ENCODE measurements at places on chromosomes 2 and 18. TPM values are rescaled to one million over a fixed set of nuclear protein-coding genes. Genes with fewer than 3 reads are reported as not detected.

GRCh38 chr2:105437708-105438103 is 38.9 kb upstream of the FHL2 start:
- H3K4me1 ChIP-seq: peaks cover 13% of the 10 kb centered on the region
- H3K27me3 ChIP-seq: no peaks in the 10 kb centered on the region
- peak; percentile 65 for DNase-seq
- no peaks in the 10 kb centered on the region for H3K36me3 ChIP-seq

- H3K27me3 ChIP-seq: no peaks in the 10 kb centered on the region
- peak; percentile 8 for DNase-seq
- H3K36me3 ChIP-seq: no peaks in the 10 kb centered on the region
- no peak overlapping the region for H3K4me3 ChIP-seq
Measured at GRCh38 chr2:60091266-60091665, 462.2 kb downstream of the BCL11A start.

MPPE1 gene
- total RNA-seq: 22.6 TPM

DNA sequence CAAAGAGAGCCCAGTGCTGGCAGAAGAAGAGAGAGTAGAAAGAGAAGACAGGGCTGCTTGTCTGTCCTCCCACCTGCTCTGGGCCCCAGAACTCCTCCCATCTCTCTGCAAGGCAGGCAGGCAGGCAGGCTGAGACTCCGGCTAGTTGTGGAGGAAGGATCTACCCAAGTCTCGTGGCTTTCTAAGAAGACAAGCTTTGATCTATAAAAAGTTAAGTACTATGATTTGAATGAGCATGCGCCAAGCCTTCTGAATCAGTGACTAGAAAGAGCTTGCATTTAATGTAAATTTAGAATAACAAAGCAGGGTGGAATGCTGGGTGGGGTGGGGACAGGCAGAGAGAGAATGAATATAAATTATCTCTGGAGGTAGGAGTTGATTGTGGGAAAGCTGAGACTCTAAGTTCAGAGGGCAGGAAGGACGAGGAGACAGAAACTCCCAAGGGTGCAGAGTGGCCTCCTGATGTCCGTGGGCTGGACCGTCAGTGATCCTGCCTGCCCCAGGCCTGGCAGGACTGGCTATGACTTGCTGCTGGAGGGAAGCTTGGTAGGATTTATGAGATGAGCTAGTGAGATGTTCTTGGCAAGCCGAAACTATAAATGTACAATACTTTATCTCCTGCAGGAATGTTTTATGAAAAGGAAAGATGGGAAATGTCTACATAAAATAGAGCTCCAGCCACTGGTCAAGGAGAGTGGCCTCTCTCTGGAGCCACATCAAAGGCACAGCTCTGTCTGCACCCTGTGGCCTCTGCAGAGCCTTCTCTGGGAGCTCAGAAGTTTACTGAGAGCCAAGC is 447.5 kb downstream of the TNS1 start:
- H3K36me3 ChIP-seq: no peaks in the 10 kb centered on the region
- H3K4me1 ChIP-seq: peaks cover 25% of the 10 kb centered on the region
- H3K27ac ChIP-seq: peak overlapping the region; percentile 26
- H3K27me3 ChIP-seq: no peaks in the 10 kb centered on the region
- peak; percentile 55 for DNase-seq

DNA sequence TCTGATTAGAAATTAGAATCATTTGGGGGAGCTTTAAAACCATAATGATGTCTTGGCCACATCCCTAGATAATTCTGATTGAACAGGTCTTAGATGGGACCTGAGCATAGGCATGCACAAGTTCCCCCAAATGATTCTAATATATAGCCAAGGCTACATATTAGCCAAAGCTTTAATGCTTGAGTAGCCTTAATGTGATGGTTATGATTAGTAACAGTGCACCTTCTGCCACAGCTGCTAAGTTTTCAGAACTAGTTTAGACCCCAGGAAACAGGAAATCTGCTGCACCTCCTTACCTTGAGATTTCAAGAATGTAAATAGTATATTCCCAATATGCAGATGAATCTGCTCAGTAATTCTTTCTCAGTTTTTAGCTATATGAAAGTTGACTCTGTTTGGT is 119.8 kb downstream of the PTPN4 start:
- no peaks in the 10 kb centered on the region for H3K4me1 ChIP-seq
- no peak overlapping the region for H3K27ac ChIP-seq
- no peaks in the 10 kb centered on the region for H3K27me3 ChIP-seq
- H3K36me3 ChIP-seq: no peaks in the 10 kb centered on the region
- no peak for DNase-seq

CYP27A1 gene
- 18.4 TPM for total RNA-seq

DNA sequence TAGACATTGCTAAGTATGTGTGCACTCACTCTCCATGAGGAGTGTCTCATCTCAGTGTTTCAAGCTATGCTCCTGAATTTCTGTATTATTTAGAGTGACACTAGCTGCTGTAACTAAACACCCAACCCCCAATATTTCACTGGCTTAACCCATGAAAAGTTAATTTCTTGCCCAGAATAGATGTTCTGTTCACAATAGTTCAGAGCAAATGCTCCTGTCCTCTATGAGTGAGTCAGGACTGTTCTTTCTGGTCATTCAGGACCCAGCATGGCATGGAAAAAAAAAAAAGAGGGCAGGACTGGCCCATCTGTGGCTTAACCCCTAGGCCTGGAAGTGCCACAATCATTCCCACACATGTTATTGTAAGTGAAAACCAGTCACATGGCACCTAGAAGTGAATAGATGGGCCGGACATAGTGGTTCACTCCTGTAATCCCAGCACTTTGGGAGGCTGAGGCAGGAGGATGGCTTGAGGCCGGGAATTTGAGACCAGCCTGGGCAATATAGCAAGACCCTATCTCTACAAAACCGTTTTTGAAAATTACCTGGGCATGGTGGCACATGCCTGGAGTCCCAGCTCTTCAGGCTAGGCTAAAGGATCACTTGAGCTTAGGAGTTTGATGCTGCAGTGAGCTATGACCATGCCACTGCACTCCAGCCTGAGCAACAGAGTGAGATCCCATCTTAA is 663.6 kb downstream of the IRS1 start:
- H3K27me3 ChIP-seq: no peaks in the 10 kb centered on the region
- no peak overlapping the region for H3K27ac ChIP-seq
- no peaks in the 10 kb centered on the region for H3K4me1 ChIP-seq
- DNase-seq: no peak
- no peak overlapping the region for H3K4me3 ChIP-seq

GRCh38 chr2:226118471-226119429 is 680.9 kb downstream of the IRS1 start:
- H3K27ac ChIP-seq: no peak overlapping the region
- peaks cover 2% of the 10 kb centered on the region for H3K4me1 ChIP-seq
- no peaks in the 10 kb centered on the region for H3K36me3 ChIP-seq
- no peak overlapping the region for H3K4me3 ChIP-seq
- H3K27me3 ChIP-seq: no peaks in the 10 kb centered on the region
- DNase-seq: peak; percentile 60

GRCh38 chr2:240189686-240190085 is 49.2 kb upstream of the OTOS start:
- DNase-seq: peak; percentile 40
- peaks cover 12% of the 10 kb centered on the region for H3K4me1 ChIP-seq
- peaks cover 9% of the 10 kb centered on the region for H3K27me3 ChIP-seq
- H3K27ac ChIP-seq: peak overlapping the region; percentile 42
- no peak overlapping the region for H3K4me3 ChIP-seq

- H3K27ac ChIP-seq: no peak overlapping the region
- no peak overlapping the region for H3K4me3 ChIP-seq
- no peak for DNase-seq
- peaks cover 17% of the 10 kb centered on the region for H3K4me1 ChIP-seq
- H3K36me3 ChIP-seq: peaks cover 14% of the 10 kb centered on the region
Measured at GRCh38 chr2:71681626-71682025, 228.3 kb downstream of the DYSF start.

- H3K27ac ChIP-seq: peak overlapping the region; percentile 21
- H3K36me3 ChIP-seq: peaks cover 9% of the 10 kb centered on the region
- H3K27me3 ChIP-seq: no peaks in the 10 kb centered on the region
Measured at GRCh38 chr2:173231465-173231864, 123.2 kb upstream of the CDCA7 start.

LYG2 gene
- not detected for total RNA-seq

MERTK gene
- total RNA-seq: 4.9 TPM

- peaks cover 2% of the 10 kb centered on the region for H3K4me1 ChIP-seq
- peak; percentile 56 for DNase-seq
- H3K4me3 ChIP-seq: no peak overlapping the region
- H3K36me3 ChIP-seq: no peaks in the 10 kb centered on the region
- H3K27me3 ChIP-seq: no peaks in the 10 kb centered on the region
Measured at GRCh38 chr2:189613650-189614420, 33.2 kb upstream of the SLC40A1 start.

DNA sequence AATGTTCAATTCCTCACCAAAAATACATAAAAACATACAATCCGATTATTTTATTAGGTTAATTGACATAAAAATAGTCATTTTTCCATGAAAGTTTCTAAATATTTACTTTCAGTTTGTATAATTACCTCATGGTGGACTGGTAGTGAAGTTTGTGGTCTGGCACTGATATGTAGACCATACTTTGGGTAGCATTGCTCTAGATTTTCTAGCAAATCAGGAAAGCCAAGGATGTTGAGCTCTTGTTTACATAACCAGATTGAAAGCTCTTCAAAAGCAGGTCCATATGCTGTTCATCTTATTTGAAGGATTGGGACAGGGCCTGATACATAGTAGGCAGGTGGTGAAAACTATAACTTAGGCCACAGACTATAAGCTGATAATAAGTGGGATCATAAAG is 61.8 kb downstream of the COMMD1 start:
- no peak overlapping the region for H3K27ac ChIP-seq
- no peaks in the 10 kb centered on the region for H3K27me3 ChIP-seq

GRCh38 chr2:18924886-18925285 is 335.5 kb upstream of the NT5C1B start:
- peak; percentile 32 for DNase-seq
- no peak overlapping the region for H3K27ac ChIP-seq
- H3K4me1 ChIP-seq: peaks cover 5% of the 10 kb centered on the region

CGREF1 gene
- 6.7 TPM for total RNA-seq

DNA sequence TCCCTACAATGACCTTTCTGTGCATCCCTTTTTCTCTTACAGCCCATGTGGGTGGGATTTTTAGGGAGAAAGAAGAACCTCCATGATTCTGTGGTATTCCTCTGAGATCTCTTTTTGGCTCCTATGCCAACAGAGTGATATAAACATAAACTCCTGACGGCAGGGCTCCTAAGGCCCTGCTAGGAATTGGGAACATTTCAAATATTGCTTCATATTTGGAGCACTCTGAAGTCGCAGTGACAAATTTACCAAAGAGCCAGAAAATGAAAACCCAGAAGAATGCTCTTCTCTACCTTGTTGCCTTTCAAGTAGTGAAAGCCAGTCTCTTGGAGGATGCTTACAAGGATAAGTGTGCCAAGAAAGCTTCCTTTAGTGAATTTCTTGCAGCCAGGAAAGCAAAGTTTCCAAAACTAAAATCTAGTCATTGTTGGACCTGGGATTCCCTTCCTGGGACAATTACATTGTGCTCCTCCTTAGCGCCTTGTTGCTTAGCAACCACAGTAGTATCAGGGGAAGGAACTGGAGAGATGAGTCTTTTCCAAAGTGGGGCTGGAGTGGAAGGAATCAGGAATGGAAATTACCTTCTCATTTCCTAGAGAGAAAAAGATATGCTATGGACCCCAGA is 7.3 kb upstream of the SETBP1 start:
- peaks cover 3% of the 10 kb centered on the region for H3K4me1 ChIP-seq
- H3K4me3 ChIP-seq: no peak overlapping the region
- peak overlapping the region; percentile 37 for H3K27ac ChIP-seq
- no peaks in the 10 kb centered on the region for H3K36me3 ChIP-seq
- peak; percentile 96 for DNase-seq

- H3K36me3 ChIP-seq: no peaks in the 10 kb centered on the region
- H3K4me3 ChIP-seq: no peak overlapping the region
- H3K4me1 ChIP-seq: no peaks in the 10 kb centered on the region
- no peak overlapping the region for H3K27ac ChIP-seq
- DNase-seq: no peak
Measured at GRCh38 chr2:68749345-68749744, 14.7 kb downstream of the ARHGAP25 start.

- no peaks in the 10 kb centered on the region for H3K27me3 ChIP-seq
- no peak overlapping the region for H3K4me3 ChIP-seq
- no peaks in the 10 kb centered on the region for H3K4me1 ChIP-seq
- no peaks in the 10 kb centered on the region for H3K36me3 ChIP-seq
- no peak for DNase-seq
Measured at GRCh38 chr2:12896318-12896982, 179.7 kb downstream of the TRIB2 start.

GRCh38 chr2:216057688-216058193 is 23.9 kb downstream of the PECR start:
- H3K36me3 ChIP-seq: no peaks in the 10 kb centered on the region
- no peaks in the 10 kb centered on the region for H3K4me1 ChIP-seq
- no peak overlapping the region for H3K27ac ChIP-seq
- no peak overlapping the region for H3K4me3 ChIP-seq

- no peak overlapping the region for H3K4me3 ChIP-seq
- peaks cover 2% of the 10 kb centered on the region for H3K4me1 ChIP-seq
- H3K27me3 ChIP-seq: peaks cover 4% of the 10 kb centered on the region
- no peaks in the 10 kb centered on the region for H3K36me3 ChIP-seq
- DNase-seq: peak; percentile 18
- H3K27ac ChIP-seq: no peak overlapping the region
Measured at GRCh38 chr2:1010415-1010930, 59.8 kb downstream of the SNTG2 start.

GRCh38 chr2:20365249-20365817 is 14.7 kb upstream of the PUM2 start:
- no peaks in the 10 kb centered on the region for H3K4me1 ChIP-seq
- no peaks in the 10 kb centered on the region for H3K36me3 ChIP-seq
- peak; percentile 53 for DNase-seq
- H3K27me3 ChIP-seq: peaks cover 2% of the 10 kb centered on the region

NT5C1B gene
- not detected for total RNA-seq

DNA sequence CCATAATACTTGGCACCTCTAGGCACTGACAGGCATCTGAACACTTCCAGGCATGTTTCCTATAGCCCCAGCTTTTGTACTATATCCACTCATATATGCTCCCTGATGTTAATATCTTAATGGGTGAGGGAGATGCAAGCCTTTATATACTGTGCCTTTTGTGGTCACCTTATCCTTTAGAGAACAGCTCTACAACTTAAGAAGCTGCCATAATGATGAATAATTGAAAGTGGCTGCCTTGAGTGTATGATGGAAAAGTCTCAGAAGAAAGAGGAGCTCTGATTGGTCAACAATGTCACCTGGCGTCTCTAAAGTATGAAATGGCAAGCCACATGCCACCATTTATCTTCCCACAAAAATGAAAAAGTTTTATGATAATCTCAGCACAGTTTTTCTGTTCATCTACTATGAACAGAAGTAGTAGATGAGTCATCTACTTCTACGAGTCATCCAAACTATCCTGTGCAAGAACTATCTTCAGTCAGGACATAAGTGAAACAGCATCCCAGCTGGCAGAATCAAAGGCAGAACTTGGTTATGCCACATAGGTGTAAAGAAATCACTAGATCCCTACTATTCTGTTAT is 997.9 kb upstream of the CELF4 start:
- DNase-seq: no peak
- no peaks in the 10 kb centered on the region for H3K4me1 ChIP-seq
- no peaks in the 10 kb centered on the region for H3K27me3 ChIP-seq
- H3K4me3 ChIP-seq: no peak overlapping the region
- H3K36me3 ChIP-seq: no peaks in the 10 kb centered on the region

DNA sequence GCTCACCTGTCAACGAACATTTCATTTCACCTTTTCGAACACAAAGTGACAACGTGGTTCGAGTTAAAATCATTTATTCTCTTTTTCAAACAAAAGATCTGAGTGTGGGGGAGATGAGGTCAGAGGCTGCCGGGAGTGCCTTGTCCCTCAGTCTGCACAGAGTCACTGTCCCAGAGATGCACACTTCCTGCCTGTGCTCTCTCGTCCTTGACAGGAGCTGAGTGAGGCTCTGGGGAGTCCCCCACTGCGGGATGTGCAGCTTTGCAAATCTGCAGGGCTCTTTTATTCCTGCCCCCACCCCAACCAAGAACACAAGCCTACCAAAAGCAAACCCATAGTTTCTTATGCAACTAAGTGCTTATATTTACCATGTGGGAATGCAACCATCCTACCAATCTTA is 497.8 kb downstream of the EIPR1 start:
- no peak overlapping the region for H3K4me3 ChIP-seq
- H3K36me3 ChIP-seq: no peaks in the 10 kb centered on the region
- no peak for DNase-seq

Data from muscle of leg (tissue), 16 donors.